ENCODE measurements at places on chromosomes 7 and 10.

GRCh38 chr10:76451911-76452310 lies 1020.5 kb downstream of the LRMDA start:
- DNase-seq: no peak

DNA sequence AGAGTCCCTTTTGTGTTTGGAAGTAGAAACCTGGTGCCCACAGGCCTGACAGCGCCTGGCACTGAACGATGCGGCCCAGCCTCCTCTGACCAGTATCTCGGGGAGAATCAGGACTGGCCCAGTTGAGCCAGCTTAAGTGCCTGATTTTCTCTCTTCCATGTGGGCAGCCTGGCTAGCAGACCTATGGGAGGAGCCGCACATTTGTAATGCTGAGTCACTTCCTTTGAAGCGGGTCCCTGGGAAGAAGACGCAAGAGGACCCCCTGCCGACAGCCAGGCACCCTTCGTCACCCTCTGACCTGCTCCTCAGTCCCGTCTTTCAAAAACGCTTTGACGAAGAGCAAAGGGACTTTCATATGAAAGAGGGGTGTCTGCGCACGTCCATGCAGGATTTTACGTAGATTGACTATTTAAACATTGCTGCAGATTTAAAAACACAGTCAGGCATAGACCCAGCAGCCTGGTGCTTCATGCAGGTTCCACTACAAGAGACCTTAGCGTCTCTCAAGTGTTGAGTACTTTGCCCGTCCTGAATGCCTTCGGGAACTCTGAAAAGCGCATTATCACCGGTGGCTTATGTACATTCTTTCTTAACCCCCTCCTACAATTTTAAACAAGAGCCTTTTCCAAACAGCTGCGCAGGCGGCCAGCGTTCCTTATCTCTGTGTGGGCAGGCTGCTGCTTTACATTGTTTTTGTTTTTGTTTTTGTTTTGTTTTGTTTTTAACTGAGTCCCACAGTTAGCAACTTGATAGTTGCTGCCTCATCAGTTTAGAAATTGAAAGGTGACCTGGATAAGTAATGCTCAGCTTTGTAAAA lies 36.5 kb upstream of the AP5Z1 start:
- DNase-seq: peak; percentile 84

DNA sequence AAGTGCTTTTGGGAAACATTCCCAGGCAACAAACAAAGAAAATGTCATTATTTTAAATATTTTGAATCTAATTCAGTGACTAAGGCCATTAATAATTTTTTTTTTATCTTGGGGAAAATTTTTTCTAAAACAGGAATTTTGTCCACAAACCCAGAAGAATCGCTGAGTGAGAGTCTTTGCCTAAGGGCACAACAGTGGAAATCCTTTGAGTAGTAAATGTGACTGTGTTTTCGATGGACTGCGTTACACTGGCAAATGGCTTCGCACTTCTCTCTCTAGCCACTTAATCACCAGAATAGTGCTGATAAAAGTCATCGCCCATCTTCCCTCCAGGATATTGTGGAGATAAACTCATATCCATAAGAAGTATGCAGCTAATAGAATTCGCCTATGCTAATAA lies 430.3 kb upstream of the AKR1E2 start:
- DNase-seq: no peak

GRCh38 chr7:15376600-15376999 lies 185.2 kb downstream of the AGMO start:
- no peak for DNase-seq

DNA sequence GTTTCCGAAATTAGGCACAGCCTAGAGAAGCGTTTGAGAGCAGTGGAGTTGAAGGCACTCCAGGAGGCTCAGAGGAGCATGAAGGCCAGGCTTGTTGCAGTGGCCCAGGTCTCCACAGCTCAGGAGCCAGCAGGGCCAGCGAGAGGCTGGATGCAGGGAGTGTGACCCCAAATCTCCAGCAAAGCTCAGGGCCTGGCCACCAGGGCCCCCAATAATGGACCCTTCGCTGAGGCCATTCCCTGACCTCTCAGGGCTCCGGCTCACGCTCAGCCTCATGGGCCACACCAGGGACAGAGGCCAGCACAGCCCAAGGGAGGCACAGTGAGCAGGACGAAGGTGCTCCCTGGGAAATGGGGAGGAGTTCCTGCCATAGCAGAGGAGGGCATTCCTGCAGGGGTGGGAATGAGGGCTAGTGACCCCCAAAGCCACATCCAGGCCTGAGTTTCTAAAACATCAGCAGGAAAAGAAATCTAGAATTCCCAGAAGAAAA lies 47.5 kb downstream of the EBF3 start:
- DNase-seq: no peak

GRCh38 chr10:32981760-32982159 lies 23.7 kb upstream of the ITGB1 start:
- DNase-seq: peak; percentile 46

GRCh38 chr7:73669288-73669701 lies 1.7 kb downstream of the VPS37D start:
- DNase-seq: no peak

GRCh38 chr10:129833468-129833950 lies 130.6 kb downstream of the EBF3 start:
- no peak for DNase-seq

- no peak for DNase-seq
These were observed 194.3 kb downstream of the SORCS3 start for GRCh38 chr10:104835422-104835821.

DNA sequence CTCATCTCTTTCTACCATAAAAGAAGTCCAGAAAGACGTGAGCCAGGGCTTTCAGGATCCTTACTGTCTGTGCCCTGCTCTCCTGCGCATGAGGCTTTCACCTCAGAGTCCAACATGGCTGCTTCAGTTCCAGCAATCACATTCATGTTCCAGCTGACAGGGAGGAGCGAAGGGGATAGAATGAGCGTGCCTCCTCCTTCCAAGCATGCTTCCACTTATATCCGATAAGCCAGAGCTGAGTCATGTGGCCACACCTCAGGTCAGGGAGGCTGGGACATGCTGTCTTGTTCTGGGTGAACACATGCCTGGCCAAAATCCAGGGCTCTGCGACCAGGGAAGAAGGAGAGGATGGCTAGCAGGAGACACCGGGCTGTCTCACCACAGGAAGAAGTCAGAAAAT lies 248.2 kb downstream of the SKAP2 start:
- DNase-seq: no peak

- DNase-seq: no peak
These were observed 57.5 kb downstream of the COL17A1 start for GRCh38 chr10:104028146-104028545.

GRCh38 chr7:132422502-132423111 lies 153.7 kb downstream of the PLXNA4 start:
- DNase-seq: no peak

DNA sequence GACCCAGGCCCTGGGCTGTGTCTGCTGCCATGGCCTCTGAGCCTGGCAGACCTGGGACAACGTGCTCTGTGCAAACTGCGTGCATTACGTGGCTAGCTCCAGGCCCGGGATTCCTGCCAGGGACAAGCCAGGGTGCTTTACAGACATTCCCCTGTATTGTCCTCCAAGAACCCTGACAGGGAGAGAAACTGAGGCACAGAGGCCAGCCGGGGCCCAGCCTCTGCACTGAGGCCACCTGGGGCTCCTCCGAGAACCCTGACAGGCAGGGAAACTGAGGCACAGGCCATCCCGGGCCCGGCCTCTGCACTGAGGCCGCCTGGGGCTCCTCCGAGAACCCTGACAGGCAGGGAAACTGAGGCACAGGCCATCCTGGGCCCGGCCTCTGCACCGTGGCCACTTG lies 64.9 kb downstream of the CFAP46 start:
- no peak for DNase-seq

DNA sequence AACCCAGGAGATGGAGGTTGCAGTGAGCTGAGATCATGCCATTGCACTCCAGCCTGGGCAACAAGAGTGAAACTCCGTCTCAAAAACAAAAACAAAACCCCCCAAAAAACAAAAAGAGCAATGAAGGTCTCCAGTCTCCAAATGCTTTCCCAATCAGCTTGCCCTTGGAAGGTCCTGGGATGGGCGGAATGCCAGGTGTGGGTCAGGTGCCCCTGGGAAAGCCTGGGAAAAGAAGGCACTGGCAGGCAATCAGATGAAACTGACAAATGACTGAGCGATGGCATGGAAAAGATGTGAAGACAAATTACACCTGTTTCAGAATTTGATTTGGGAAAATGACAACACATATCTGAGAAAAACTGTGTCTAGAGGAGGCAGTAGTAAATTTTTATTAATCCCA lies 210.4 kb upstream of the IMMP2L start:
- DNase-seq: no peak

- no peak for DNase-seq
These were observed 14.7 kb upstream of the SERPINE1 start for GRCh38 chr7:101112233-101112632.

DNA sequence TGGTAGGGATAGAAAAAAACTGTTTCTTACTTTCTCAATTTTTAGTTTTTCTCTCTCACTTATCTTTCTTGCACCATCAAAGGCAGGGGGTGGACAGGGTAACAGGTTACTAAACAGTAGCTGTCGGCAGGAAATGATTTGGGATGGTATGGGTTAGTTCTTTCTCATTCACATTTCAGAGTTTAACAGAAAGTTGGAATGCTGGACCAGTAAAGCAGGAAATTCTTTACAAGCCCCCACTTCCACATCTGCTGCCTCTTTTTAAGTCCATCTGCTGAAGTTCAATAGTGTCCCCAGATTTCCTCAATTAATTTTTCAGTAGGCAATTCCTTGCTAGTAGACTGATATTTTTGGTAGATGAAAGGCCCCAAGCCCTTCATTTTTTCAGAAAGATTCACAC lies 23.3 kb downstream of the TWIST1 start:
- DNase-seq: peak; percentile 64

DNA sequence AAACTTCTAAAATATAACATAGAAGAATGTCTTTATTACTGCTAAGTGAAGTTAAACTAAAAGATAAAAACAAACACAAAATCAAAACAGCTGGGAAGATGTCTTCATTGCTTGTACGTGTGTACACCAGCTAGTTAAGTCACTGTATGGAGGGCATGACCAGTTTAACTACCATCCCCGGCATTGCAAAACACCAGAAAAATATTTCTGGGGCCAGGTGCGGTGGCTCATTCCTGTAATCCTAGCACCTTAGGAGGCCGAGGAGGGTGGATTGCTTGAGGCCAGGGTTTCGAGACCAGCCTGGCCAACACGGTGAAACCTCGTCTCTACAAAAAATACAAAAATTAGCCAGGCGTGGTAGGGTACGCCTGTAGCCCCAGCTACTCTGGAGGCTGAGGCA lies 19.2 kb upstream of the C7orf33 start:
- no peak for DNase-seq

DNA sequence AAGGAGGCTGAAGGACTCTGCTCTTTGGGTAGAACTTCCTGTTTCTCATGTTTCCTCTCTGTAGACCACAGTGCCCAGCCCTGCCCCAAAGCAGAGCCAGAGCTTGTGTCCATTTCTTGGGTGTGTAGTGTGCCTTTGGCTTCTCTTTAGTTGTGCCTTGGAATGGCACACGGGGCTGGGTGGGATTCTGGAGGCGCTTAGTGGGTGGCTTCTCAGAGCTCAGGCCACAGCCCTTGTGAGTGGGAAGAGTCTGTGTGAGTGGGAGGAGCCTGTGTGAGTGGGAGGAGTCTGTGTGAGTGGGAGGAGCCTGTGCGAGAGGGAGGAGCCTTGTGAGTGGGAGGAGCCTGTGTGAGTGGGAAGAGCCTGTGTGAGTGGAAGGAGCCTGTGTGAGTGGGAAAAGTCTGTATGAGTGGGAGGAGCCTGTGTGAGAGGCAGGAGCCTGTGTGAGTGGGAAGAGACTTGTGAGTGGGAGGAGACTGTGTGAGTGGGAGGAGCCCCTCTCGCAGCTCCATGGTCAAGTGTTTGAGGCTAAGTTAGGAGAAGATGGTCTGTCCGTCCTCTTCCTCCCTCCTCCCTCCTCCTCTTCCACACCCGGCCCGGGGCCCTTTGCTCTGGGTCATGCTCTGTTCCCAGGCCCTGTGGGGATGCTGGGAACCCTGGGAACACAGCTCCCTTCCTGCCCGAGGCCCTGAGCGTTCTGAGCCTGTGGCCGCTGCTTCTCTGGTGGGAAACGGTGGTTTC lies 153.0 kb downstream of the GRK5 start:
- DNase-seq: no peak

- DNase-seq: no peak
These were observed 209.8 kb downstream of the ZNF33B start for GRCh38 chr10:42428534-42428933.

DNA sequence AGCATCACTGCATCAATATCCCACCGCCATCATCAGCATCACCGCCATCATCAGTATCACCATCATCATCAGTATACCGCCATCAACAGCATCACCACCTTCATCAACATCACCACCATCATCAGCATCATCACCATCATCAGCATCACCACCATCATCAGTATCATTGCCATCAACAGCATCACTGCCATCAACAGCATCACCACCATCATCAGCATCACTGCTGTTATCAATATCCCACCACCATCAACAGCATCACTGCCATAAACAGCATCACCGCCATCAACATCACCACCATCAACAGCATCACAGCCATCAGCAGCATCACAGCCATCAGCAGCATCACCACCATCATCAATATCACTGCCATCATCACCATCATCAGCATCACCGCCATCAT lies 115.8 kb downstream of the RGS10 start:
- no peak for DNase-seq

- DNase-seq: no peak
These were observed 21.1 kb upstream of the HIPK2 start for GRCh38 chr7:139798892-139799291.

- no peak for DNase-seq
These were observed 217.5 kb downstream of the SKIDA1 start for GRCh38 chr10:21308018-21308417.
